HFF-Myc (cell line): ENCODE measurements at places on chromosomes 5 and 9.

DNA sequence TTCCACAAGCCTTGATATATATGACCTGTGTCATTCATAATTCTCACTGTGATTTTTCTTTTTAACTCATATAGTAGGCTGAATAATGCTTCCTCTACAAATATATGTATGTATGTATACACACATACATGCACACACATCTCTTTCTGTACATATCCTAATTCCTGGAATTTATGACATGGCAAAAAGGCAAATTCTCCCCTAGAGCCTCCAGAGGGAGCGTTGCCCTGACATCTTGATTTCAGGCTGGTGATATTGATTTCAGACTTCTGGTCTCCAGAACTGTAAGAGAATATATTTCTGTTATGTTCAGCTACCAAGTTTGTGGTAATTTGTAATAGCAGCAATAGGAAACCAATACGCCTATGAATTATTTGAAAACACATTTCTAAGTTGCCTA is 166.6 kb upstream of the GAS1 start:
- no peak for DNase-seq

DNA sequence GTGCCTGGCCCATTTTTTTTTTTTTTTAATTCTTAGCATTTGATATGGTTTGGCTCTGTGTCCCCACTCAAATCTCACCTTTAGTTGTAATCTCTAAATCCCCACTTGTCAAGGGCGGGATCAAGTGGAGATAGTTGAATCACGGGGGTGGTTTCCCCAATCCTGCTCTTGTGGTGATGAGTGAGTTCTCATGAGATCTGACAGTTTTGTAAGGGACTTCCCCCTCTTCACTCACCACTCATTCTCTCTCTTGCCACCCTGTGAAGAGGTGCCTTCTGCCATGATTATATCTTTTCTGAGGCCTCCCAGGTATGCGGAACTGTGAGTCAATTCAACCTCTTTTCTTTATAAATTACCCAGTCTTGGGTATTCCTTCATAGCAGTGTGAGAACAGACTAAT is 27.2 kb downstream of the NDUFAF2 start:
- no peak for DNase-seq

GRCh38 chr5:116068028-116068632 is 16.7 kb upstream of the COMMD10 start:
- peak; percentile 33 for DNase-seq

GRCh38 chr9:112112519-112112918 is 62.6 kb downstream of the SUSD1 start:
- DNase-seq = peak; percentile 56

DNA sequence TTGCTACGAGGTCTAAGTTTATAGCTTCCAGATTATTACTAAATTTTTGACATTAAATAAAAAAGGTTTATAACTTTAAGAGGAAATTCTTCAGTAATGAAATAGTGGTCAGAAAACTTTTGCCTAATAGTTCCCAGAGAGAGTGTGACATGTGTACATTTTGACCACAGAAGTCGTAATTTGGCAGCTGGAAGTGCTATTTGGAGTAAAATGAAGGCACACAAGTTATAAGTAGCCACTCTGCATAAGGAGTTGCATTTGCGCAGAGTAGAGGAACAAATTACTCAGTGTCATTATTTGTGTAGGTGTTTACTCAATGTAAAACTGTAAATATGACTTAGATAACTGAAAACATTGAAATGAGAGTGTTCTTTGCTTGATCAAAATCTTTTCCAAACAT is 408.4 kb downstream of the CCDC171 start:
- DNase-seq = no peak

DNA sequence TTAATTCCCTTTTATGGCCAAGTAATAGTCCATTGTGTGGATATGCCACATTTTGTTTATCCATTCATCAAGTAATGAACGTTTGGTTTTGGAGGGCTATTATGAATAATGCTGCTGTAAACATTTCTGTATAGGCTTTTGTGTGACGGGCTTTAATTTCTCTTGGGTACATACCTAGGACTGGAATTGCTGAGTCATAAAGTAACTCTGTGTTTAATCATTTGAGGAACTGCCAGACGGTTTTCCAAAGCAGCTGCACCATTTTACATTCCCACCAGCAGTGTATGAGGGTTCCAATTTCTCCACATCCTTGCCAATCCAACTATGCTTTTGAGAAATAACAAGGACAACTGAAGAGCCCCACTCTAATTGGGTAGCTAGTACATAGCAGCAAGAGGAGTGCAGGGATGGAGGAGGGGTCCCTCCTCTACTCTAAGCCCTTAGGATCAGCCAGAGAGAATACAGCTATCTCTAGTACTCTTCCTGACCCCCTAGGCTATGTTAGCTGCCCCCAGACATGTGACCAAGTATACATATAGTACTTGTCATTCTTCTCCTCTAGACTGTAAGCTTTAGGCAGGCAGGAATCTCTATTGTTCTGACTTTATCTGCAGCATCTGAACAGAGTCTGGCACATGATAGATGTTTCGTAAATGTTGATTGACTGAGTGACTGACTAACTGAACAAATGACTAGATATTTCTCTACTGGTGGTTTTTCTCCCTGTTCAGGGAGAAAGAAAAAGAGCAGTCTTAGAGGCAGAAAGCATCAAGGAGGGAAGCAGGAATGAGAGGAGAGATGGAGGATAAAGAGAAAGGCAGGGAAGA is 22.1 kb upstream of the MATR3 start:
- DNase-seq = peak; percentile 75

- peak; percentile 24 for DNase-seq
These were observed at the start of gene CTSL for GRCh38 chr9:87725900-87726709. TSS of gene CTSL (plus strand) at chr9:87726119. CDS start at chr9:87727604, 1,485 bp downstream.

GRCh38 chr5:54254482-54255198 is 55.7 kb downstream of the ARL15 start:
- no peak for DNase-seq

DNA sequence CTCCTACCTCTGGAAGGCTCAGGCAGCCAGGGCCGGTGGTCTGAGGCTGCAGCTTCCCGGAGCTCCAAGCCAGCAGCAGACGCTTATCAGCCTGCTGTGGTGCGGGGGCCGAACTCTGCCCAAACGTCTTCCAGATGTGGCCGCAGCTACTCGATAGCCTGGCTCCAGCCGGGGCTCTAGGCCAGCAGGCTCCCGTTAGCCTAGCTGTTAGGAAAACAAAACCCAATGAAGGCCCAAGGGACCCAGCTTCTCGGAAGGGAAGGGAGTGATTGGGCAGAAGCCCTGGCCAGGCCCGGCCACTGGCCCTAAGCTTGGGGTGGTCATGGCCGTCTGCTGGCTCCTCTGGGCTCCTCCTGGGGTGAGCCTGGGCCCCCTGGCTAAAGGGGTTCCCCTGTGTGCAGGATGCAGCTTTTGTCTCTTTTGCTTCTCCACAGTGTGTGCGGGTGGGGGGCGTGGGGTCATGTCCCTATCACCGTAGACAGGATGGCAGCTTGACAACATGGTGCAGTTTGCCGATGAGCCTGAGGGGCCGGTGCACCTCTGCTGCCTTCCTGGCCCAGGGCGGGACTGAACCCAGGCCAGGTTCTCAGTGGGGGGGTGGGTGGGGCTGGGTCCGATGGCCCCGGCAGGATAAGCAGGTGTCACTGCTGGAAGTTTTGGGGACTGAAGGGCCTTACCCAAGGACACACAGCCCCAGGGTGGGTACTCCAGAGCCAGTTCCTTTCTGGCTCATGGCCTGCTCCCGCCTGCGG is 18.7 kb downstream of the MYMK start:
- peak; percentile 20 for DNase-seq

DNA sequence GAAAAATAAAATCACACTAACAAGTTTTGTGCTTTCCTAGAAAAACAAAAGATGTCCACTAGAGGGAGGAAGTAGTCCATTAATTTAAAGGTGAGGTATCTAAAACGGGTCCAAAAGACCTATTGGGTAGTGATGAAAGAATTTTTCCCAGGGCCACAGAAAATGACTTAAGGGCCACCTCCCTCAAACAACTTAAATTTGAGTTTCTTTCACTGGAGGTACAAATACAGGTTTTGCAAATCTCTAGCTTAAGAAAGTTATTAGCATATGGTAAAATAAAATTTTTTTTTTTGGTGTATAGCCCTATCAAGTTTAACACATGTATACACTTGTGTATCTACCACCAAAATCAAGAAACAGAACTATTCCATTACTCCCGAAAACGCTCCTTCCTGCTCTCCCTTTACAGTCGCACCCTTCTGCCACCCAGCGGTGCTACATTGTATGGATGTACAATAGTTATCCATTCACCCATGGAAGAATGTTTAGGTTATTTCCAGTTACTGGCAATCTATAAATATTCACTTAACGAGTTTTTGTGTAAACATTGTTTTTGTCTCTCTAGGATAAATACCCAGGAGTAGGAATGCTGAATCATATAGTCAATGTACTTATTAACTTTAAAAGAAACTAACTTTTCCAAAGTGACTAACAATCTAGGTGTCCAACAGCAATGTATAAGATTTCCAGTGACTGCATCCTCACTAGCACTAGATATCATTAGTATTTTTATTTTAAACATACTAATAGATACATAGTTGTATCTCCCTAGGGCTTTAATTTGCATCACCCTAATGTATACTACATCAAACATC is 21.9 kb downstream of the DEPDC1B start:
- peak; percentile 44 for DNase-seq
